ENCODE measurements at places on chromosomes 2 and 18. TPM values are rescaled to one million over a fixed set of nuclear protein-coding genes. Genes with fewer than 3 reads are reported as not detected.

The SIX2 gene
- 0.32 TPM for total RNA-seq

DNA sequence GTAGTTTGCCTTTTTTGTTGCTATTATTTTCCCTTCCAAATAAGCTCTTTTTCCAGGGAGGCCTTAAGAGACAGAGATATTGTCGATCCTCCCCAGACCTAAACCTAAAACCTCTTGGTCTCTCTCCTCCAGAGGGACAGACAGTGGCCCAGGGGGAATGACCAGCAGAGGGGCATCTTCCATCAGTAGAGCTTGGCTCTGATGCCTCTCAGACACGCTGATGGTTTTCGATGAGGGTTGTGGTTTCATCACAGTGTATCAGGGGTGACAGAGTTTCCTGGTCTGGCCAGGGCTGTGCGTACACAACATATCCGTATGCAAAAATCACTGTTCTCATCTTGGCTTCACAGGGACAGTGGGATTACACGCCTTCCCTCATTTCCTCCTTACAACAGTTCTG is 68.6 kb downstream of the GATA6 start:
- H3K4me1 ChIP-seq = no peaks in the 10 kb centered on the region
- H3K27me3 ChIP-seq = peaks cover 10% of the 10 kb centered on the region
- no peak overlapping the region for H3K4me3 ChIP-seq
- H3K36me3 ChIP-seq = no peaks in the 10 kb centered on the region
- H3K27ac ChIP-seq = no peak overlapping the region
- no peak for DNase-seq

GRCh38 chr2:72140621-72140960 is 7.1 kb downstream of the CYP26B1 start:
- peaks cover 8% of the 10 kb centered on the region for H3K4me1 ChIP-seq
- H3K4me3 ChIP-seq = no peak overlapping the region
- H3K27ac ChIP-seq = no peak overlapping the region
- DNase-seq = no peak

DNA sequence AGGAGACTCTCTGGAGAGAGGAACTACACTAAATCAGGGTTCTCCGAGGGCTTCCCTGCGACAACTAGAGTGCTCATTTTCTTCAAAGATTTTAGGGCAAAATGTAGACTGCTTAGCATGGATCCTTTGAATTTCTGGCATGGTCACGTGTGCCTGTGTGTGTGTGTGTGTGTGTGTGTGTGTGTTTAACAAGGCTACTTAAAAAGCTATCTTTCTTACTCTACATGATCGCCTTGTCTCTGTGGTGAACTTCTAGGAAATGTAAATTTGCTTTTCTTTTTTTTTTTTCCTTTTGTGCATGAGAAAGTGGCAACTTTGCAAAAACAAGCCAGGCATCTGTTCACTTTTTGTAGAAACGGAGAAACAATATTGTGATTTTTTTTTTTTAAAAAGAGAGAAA is 43.9 kb downstream of the SOX11 start:
- H3K27ac ChIP-seq = no peak overlapping the region
- H3K4me3 ChIP-seq = no peak overlapping the region
- no peaks in the 10 kb centered on the region for H3K27me3 ChIP-seq
- no peak for DNase-seq
- H3K36me3 ChIP-seq = no peaks in the 10 kb centered on the region

DNA sequence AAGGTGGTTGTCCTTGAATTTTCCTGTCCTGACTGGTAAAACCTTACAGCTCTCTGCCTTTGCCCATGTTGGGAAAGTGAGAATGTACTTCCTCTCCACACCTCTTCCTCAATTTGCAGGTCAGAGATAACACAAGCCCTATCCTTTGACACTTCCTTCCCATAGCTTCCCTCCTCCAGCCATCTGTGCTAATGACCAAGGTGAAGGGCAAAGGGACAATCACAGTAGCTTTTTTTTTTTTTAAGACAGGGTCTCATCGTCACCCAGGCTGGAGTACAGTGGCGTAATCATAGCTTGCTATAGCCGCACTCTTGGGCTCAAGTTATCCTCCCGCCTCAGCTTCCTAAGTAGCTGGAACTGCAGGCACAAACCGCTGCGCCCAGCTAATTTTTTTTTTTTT is 24.3 kb upstream of the STPG4 start:
- H3K4me1 ChIP-seq = peaks cover 7% of the 10 kb centered on the region
- no peak overlapping the region for H3K27ac ChIP-seq
- no peaks in the 10 kb centered on the region for H3K27me3 ChIP-seq
- H3K4me3 ChIP-seq = no peak overlapping the region
- no peak for DNase-seq

The BOK gene
- total RNA-seq = 52.4 TPM

GRCh38 chr18:37309059-37309458 is 256.5 kb downstream of the CELF4 start:
- no peaks in the 10 kb centered on the region for H3K27me3 ChIP-seq
- DNase-seq = no peak
- no peaks in the 10 kb centered on the region for H3K36me3 ChIP-seq
- no peak overlapping the region for H3K4me3 ChIP-seq
- no peak overlapping the region for H3K27ac ChIP-seq

The AQP12A gene
- total RNA-seq = not detected

DNA sequence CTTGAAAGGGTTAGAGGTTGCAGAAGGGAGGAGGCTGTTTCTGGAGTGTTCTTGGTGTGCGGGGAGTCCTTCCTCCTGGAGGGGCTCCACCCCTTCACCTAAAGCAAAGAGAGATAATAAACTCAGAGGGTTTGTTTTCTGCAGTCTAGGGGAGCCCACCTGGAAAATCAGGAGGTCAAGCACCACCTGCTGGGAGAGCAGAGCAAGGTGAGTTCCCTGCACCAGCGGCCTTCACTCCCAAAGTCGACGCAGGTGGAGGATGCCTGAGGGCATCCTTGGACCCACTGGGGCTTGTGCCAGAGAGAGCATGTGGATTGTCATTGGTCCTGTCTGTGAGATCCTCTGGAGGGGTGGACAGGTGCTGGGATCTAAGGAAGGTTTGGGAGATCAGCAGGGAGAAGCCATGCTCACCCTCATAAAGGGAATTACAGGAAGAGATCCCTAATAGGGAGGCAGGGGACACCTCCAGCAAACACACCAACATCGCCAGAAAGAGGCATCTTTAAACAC is 116.7 kb downstream of the KCNF1 start:
- H3K27ac ChIP-seq = no peak overlapping the region
- H3K27me3 ChIP-seq = peaks cover 15% of the 10 kb centered on the region
- no peak for DNase-seq
- H3K4me3 ChIP-seq = no peak overlapping the region

The ANKRD39 gene
- 12.0 TPM for total RNA-seq

The EFEMP1 gene
- 2,354 TPM for total RNA-seq

- no peak for DNase-seq
- H3K27ac ChIP-seq = no peak overlapping the region
- H3K36me3 ChIP-seq = no peaks in the 10 kb centered on the region
- H3K4me1 ChIP-seq = no peaks in the 10 kb centered on the region
- H3K4me3 ChIP-seq = no peak overlapping the region
- H3K27me3 ChIP-seq = no peaks in the 10 kb centered on the region
Observed at GRCh38 chr2:219425238-219426067, 7.3 kb downstream of the DES start.

DNA sequence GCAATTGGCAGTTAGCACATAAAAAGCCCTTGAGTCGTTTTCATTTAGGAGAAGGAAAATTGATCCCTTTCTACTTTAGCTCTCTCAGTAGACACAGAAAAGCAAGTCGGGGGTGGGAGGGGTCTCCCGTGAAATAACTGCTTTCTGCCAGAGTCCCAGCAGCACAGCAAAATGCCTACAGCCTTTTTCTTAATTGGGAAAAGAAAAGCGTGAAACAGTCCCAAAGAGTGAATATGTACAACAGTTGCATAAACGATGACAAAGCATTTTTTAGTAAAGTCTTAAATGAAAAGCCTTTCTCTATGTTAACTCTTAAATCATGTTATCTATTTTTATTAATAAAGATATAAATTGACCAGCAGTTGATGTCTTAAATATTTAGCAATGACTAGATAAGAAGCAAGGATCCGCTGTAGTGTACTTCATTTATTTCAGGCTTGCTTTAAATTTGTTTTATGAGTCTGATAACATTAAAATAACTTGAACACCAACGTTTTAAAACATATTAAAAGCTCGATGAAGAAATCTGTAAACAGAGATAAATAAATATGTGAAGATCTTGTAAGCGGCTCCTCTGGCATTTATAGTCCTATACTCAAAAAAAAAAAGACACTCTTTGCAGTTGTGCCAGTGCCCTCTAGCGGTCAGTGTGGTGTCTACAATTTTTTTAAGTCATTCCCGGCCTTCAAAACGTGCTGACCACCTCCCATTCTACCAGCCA is 42.3 kb upstream of the ATIC start:
- H3K4me1 ChIP-seq = no peaks in the 10 kb centered on the region
- H3K36me3 ChIP-seq = no peaks in the 10 kb centered on the region
- no peak overlapping the region for H3K27ac ChIP-seq
